T-helper 9 cell (primary cell): ENCODE measurements at places on chromosomes 16 and 17.

DNA sequence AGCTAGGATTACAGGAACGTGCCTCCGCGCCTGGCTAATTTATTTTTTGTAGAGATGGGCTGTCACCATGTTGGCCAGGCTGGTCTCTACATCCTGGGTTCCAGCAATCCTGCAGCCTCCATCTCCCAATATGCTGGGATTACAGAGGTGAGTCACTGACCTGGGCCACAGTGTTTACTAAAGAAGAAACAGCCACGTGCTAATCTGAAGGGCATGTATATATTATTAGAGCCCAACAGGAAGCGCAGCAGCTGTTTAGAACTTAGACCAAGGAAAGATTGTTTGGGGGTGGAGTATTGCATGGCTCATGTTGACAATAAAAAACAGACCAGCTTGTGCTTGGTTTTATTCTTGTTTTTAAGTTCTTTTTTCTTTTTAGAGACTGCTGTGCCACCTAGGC lies 60.2 kb downstream of the HAPSTR1 start:
- DNase-seq, result no peak

- DNase-seq, result no peak
Observed at GRCh38 chr17:41026715-41027471, at the start of gene KRTAP1-5. TSS of gene KRTAP1-5 (minus strand) at chr17:41027208. CDS start at chr17:41027155, 53 bp downstream.

DNA sequence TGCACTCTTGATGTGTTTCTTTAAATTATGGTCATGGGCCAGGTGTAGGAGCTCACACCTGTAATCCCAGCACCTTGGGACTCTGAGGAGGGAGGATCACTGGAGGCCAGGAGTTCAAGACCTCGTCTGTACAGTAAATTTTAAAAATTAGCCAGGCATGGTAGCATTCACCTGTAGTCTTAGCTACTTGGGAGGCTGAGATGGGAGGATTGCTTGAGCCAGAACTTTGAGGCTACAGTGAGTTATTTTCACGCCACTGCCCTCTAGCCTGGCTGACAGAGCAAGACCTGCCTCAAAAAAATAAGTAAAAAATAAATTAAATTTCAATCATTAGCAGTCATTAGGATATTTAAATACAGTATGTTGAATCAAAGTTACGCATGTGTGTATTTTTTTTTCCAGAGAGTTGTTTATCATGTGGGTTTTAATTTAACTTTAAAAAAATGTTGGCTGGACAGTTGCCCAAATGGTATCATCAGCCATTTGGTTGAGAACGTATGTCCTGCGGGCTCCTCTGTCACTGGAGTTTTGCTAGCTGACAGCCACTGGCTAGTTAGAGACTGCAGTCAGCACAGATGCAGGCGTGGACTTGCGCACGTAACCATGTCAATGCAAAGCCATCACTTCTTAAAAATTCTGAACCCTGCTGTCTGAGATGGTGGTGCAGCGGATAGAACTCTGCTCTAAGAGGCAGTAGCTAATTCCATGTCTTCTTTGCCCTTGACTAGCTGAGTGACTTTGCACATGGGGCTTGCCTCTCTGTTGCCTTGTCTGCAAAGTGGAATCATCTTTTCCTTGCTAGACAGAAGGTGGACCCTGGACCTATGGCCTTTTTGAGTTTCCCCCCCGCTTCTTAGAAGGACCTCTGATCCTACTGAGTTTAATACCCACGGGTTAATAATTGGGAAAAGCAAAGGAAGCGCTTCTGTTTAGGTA lies 40.0 kb downstream of the MAPT start:
- DNase-seq, result no peak

DNA sequence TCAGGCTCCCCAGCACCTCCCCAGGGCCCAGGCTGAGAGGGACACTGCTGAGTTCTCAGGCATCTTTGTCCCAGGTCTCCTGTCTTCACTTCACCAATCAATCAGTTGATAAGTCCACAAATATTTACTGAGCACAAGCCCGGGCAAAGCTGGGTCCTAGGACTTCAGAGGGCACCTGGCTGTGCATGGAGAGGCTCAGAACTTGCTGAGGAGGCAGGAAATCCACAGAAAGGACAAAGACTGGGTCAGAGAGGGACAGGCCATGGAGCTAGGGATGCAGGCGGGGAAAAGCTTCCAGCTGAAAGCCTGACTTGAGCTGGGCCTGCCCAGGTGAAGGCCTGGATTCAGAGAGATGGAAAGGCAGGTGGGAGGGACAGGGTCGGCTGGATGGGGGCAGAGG lies 33.2 kb upstream of the C1QL1 start:
- no peak for DNase-seq

- DNase-seq, result peak; percentile 57
Observed at GRCh38 chr16:88651276-88651988, 579 bp upstream of the CYBA start.

DNA sequence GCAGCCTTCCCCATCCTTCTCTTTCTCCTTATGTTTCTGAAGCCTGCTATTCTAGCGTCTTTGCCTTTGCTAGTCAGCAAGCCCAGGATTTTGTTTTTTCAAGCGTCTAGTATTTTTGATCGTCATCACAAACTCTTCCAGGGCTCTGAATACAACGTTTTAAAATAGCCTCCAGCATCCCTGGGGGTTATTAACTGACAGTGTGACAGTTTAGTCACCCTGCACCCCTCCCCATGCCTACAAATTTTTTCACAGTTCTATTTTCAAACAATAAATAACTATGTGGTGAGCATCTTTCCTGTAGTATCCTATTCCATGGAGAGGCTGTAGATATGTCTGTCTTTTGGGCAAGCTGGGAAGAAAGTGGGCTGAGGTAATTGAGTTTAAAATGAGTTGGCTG lies 280.9 kb downstream of the MAP2K4 start:
- DNase-seq, result no peak

DNA sequence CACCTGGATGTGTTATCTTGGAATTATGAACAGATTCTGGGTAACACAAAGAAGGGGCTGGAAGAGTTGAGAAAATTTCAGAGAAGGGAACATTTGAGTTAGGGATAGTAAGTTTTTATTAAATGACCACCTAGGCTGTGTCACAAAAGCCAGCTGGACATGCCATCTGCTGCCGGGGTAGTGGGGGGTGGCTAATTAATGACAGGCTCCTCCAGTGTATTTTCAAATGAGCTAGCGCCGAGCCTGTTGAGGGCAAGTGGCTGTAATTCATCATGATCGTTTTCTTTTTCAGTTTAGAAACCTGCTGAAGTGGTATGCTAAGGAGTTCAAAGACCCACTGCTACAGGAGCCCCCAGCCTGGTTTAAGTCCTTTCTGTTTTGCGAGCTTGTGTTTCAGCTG lies 6.2 kb downstream of the TMEM97 start:
- no peak for DNase-seq

GRCh38 chr16:85286951-85287814 lies 174.9 kb upstream of the CIBAR2 start:
- no peak for DNase-seq

- DNase-seq, result no peak
Observed at GRCh38 chr17:81192386-81193050, 26.5 kb upstream of the AATK start.

DNA sequence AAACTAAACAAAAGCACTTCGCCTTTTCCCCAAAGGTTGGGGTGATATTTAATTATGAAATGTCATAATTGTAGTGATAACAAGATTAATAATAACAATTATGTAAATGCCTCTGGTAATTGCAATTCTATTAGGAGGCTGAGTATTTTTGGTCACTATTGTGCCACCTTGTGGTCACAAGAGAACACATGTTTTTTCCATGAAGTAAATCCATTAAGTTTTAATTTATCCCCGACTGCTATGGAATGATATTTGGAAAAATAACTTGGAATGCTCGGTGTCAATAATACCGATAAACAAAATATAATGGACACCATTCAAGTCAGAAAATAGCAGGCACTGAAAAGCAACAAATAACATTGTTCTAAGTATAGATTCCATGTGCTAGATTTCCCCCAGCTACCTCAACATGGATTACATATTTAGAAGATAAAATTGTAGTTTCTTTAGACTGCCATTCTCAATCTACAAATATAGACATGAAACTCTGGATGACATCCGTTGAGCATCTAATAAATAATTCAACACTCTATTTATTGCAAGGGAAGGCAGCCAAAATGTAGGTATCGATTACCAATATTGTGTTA lies 25.0 kb upstream of the KCNJ2 start:
- DNase-seq, result no peak

DNA sequence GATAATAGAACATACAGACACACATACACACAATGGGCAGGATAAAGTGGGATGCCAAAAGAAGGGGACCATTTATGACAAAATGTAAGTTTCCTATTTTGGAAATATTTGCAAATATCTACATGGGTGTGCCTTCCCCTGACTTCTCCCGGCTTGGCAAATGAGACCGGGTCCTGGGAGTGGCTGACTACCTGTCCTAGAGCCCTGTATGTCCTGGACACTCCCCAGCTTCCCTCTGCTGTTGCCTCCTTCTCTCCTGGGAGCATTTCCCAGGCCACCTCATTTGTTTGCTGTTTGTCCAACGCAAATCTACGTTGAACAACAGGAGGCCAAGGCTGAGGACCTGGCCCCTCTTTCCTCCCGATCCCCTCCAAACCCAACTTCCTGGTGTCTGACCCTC lies 16.9 kb downstream of the PECAM1 start:
- DNase-seq, result no peak

DNA sequence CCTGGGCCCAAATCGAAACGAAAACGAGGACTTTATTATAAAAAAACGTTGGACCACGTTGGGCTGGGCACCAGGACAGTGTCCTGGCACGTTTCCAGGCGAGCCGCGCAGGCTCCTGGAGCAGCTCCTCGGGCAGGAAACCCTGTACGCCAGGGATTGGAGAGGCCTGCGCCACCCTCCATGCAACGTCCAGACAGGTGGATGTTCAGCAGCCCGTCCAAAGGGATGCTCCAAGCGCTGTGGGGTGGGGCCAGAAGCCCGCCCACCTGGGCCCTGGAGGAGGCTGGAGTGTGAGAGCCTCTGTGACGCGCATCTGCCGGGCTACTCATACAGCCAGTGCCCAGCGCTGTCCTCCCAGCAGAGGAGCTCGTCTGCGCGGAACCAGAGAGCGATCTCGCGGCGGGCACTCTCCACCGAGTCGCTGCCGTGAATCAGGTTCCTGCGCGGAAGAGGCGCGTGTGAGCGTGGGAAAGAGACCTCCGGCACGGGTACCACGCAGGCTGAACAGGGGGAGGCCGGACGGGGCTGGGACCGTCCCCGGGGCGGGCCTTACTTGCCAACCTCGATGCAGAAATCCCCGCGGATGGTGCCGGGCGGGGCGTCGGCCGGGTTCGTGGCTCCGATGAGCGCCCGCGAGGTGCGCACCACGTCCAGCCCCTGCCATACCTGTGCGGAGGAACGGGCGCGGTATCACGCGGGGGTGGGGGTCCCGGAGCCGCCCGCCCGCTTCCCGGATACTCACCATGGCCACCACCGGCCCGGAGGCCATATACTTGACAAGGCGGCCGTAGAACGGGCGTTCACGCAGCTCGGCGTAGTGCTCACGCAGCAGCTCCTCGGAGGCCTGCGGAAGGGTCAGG lies 785 bp downstream of the NME3 start:
- DNase-seq, result peak; percentile 43
